Naive thymus-derived CD8-positive, alpha-beta T cell (primary cell): ENCODE measurements at places on chromosomes 4 and X. TPM values are rescaled to one million over a fixed set of nuclear protein-coding genes. Genes with fewer than 3 reads are reported as not detected.

DNA sequence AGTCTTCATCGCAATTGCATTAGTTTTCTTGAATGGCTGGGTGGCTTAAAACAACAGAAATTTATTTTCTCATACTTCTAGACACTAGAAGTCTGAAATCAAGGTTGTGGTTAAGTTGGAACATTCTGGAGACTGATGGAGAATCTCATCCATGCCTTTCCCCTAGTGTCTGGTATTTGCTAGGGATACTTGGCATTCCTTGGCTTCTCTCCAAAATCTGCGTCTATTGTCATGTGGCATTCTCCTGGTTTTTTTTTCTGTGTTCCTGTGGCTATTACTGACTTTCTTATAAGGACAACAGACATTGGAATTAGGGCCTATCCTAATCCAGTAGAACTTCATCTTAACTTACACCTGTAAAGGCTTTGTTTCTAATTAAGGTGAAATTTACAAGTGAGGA, 272.8 kb upstream of the EPHA5 start:
- DNase-seq = no peak

The SCML1 gene
- 7.1 TPM for polyA plus RNA-seq

GRCh38 chr4:78512357-78512920, 39.1 kb upstream of the ANXA3 start:
- no peak for DNase-seq

The PNMA6F gene
- polyA plus RNA-seq = not detected

GRCh38 chrX:2351999-2352995, 148.5 kb downstream of the DHRSX start:
- no peak for DNase-seq

GRCh38 chr4:144687466-144687865, 41.5 kb downstream of the HHIP start:
- no peak for DNase-seq

The IQCM gene
- polyA plus RNA-seq = not detected

DNA sequence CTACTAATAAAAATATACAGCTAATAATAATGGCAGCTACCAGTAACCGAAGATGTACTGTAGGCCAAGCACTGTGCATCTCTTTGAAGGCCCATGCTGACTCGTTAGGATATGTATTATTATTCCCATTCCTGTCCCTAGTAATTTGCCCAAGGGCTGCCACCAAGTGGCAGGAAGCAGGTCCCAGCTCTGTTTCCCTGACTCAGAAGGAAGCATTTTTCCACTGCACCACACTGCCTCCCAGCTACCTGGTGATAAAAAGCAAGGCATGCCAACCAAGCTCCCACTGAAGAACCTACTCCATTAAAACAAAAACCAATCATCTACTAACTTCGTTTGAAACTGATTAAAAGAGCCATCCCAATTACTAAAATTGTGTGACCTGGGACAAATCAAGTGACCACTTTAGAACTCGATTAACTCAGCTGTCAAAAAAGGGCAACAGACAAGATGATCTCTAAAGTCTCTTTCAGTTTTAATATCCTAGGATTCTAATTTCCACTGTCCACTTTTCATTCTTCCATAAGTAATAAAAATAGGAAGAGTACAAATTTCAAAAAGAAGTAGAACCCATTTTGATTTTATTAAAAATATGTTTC, 24.3 kb upstream of the PGM2 start:
- no peak for DNase-seq

DNA sequence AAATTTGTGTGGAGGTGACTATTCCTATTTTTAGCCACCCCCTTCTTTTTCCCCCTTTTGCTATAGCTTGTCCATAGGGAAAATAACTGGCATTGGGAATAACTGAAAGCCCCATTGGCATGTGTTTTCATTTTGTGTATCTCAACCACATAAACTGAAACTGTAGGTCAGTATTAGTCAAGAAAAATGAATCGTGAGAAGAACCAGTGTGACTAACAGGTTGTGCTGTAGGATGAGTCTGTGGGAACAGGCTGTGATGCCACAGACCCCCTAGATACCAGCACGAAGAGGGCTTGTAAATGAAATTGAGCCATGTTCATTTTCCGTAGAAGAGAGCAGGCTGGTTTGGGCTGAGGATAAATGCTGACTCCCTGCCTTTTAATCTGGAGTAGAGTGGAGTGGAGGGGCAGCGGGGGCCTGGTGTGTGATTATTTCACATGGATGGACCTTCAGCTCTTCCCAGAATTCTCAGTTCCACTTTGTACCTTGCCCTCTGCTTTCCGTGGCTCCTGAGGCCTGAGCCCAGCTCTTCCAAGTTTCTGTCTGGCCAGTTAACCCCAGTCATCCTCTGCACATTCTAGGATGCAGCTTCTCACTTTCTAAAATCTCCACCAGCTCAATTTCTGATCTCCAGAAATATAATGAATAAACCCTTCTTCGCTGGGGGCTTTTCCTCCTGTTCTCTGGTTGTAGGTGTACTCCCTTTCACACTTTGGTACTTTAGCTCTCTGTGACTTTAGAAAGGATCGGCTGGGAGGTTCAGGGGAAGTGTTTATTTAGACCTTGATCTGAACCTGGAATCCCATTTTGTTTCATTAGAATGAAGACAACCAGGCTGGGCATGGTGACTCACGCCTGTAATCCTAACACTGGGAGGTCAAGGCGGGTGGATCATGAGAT, 37.3 kb downstream of the DCUN1D4 start:
- DNase-seq = no peak

The SOX3 gene
- polyA plus RNA-seq = not detected

DNA sequence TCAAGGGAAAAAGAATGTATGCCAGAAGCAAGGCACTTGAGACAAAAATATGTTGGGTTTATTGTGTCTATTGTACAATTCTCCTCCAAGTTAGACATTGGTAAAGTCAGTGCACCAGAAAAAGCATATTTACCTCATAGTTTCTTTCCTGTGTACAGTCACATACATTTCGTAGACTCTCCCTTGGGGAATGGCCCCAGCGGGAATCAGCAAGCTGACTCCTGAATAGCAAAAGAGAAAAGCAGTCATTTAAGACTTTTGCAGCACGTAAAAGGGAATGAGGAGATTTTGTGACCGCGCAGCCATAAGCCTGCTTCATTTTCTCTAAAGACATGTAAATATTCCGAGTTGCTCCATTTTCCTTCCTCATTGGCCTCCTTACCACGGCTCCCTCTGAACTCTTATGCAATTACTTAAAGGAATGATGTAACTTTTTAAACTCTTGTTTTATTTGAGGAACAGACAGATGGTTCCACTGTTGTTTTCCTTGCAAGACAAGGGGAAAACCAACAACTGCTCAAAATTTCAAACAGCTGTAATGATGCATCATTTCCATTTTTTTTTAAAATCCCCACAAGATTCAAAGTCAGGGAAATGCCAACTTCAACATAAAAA, 332.7 kb downstream of the UNC5C start:
- DNase-seq = no peak

DNA sequence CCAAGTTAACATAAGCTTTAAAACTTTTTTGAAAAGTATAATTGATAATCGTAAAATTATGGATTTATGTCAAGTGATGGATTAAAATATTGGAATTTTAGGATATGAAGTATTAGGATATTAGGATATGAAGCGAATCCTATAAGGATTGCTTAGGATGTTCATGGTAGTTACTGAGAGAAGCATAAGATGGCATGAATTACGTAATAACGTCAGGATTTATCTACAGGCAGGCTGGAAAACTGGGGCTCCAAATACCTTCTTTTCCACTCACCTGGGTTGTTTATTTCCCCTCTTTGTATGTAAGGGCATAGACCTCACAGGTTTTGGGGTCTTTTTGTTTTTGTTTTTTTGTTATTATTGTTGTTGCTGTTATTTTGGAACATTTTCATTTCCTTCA, 65.2 kb upstream of the TMEM33 start:
- no peak for DNase-seq

GRCh38 chr4:128827296-128827695, 17.8 kb downstream of the JADE1 start:
- no peak for DNase-seq

DNA sequence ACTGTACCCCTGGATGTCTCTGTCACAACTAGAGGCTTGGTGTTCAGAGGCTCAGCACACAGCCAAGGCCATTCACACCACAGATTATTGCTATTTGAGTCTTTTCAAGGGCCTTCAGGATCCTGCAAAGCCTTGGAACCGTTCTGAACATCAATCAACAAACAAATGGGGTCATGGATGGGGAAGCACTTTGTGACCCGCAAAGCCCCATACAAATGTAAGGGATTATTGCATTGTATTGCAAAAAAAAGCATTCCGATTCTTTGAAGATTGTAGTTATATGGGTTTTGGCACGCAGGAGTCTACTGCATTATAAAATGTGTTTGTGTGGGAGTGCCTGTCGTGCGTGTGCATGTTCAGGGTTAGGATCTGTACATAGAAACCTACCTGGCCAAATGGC, 17.3 kb upstream of the BCORL1 start:
- no peak for DNase-seq

The MAGIX gene
- 0.77 TPM for polyA plus RNA-seq

The BANK1 gene
- polyA plus RNA-seq = 0.58 TPM

DNA sequence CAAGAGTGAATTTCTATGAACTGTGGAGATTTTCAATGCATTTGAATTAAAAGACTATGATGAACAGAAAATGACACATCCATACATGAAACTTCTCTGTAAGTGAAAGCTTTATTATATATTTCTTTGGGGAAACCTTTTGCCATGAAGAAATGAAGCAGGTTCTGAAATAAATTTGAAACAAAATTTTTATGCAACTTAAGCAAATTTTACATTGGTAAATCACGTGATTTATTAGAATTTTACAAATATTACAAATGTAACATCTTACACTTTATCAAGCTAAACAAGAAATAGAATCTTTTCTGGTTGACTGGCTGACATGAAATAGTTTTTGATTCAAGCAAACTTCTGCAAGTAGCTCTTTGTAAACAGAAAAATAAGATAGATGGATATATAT, 131.2 kb downstream of the IL1RAPL1 start:
- DNase-seq = no peak

The ERCC6L gene
- polyA plus RNA-seq = 0.51 TPM

DNA sequence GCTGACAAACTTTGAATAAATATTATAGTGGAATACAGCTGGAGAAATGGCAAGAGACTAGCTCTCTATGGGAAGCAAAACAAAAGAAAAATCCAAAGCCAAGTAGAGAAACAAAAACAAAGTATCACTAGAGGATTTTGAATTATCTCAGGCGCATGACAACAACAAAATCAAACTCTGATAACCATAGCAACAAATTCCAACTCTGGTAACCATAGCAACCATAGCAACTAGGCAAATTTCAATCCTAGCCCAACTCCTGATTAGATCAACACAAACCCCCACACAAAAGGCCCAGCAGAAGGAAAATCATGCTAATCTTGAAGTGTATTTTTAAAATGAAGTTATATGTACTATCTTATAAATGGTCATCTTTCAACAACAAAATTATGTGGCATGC, 98.4 kb upstream of the MAGEE2 start:
- DNase-seq = no peak

The FGF16 gene
- polyA plus RNA-seq = not detected

The PNMA3 gene
- 0.23 TPM for polyA plus RNA-seq

GRCh38 chrX:44349561-44349960, 6.1 kb upstream of the EFHC2 start:
- DNase-seq = no peak

DNA sequence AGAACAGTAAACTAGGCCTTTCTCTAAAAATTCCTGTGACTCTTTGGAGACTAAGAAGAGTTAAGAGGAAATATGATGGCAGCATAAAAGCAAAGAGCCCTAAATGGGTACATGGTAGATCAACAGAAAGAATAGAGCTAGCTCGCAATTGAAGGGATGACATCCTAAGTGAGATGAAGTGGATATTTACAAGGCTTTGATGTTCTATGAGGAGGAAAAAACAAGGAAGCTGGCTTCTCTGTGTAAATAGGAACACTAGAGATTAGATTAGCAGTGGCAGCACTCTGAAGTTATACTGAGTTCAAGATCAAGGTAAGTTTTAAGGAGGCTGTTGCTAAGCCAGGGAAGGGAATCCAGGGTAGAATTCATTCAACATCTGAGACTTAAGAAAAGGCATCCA, 73.1 kb upstream of the MBNL3 start:
- DNase-seq = no peak

DNA sequence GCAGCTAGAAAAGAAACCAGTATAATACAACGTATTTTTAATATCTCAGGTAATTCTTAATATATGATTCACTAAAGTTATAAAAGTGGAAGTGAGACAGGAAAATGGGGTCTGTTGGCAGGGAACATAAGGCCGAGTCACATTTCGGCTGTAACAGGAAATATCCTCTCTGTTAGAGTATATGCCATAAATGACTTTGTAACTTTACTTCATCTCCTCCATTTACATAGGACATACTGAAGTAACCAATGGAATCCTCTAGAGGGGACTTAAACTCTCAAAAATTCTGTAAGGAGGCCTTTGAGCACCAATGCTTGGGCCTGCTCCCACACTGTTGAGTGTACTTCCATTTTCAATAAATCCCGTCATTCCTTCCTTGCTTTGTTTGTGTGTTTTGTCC, 71.3 kb downstream of the ANKRD17 start:
- no peak for DNase-seq

DNA sequence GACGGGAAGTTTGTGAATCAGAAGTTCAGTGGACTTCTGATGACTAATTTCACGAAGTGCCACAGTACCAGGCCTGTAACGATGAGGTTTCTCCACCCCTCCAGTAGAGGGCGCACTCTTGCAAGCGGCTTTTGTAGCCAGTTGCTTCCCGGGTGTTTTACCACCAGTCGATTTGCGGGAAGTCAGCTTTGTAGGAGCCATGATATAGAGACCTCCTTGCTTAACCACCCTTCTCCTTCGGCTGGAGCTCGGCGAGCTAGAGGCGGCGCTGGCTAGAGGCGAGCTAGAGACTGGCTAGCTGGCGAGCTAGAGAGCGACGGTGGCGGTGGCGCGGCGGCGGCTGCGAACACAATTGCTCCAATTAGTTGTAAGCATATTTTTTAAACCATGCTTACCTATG, 72.0 kb downstream of the IL1RAPL1 start:
- DNase-seq = no peak

GRCh38 chr4:76947369-76947768, 2.2 kb upstream of the SEPTIN11 start:
- no peak for DNase-seq

The GPR50 gene
- not detected for polyA plus RNA-seq

The CYTL1 gene
- not detected for polyA plus RNA-seq
